CD4-positive, alpha-beta T cell treated with Interleukin-1 beta for 1 hour (primary cell): ENCODE measurements at places on chromosomes 7 and 10.

GRCh38 chr10:3749600-3749999 is 35.4 kb downstream of the KLF6 start:
- DNase-seq = peak; percentile 33

- no peak for DNase-seq
These were observed 176.2 kb downstream of the WDR11 start for GRCh38 chr10:121027371-121027770.

DNA sequence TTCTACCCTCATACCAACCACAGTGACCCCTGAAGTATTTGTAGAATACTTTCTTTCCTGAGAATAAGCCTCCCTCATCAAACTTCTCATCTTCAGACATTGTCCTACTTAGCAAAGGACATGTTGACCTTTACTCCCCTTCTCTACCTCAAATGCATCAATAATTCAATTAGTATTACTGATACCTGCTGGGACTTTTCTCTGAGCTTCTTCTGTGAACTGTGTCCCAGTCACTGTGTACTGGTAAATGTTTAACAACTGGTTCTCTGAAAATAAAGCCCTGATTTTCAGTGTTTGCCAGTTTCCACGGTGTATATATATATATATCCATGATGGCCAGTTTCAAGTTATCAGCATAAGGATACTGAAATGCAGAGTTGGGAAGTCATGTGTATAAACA is 12.2 kb downstream of the PANK1 start:
- DNase-seq = no peak

DNA sequence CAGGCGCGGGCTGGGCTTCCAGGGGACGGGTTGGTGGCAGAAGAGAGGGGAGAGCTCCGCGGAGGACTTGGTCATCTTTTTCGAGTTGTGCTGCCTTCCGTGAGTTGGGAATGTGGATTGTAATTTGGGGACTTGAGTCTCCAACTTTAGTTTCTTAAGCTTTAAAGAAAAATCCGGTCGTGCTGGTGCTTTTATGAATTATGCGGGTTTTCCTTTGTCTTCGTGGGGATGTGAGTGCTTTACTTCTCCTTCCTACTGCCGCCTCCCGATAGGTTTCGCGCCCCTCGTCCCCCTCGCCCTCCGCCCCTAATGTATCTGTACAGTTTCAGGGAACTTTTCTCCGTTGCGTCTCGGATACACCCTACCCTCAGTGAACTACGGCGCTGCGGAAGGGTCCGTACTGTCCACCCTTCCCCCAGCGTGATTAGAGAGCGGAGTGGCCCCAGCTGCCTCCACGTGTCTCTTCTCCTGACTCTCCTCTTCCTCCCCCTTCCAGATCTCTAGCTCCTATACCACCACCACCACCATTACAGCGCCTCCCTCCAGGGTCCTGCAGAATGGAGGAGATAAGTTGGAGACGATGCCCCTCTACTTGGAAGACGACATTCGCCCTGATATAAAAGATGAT is 649 bp downstream of the SCD start:
- DNase-seq = no peak

GRCh38 chr7:32051128-32051527 is 19.1 kb downstream of the PDE1C start:
- no peak for DNase-seq

- no peak for DNase-seq
These were observed 185.2 kb downstream of the DKK1 start for GRCh38 chr10:52499281-52499680.

DNA sequence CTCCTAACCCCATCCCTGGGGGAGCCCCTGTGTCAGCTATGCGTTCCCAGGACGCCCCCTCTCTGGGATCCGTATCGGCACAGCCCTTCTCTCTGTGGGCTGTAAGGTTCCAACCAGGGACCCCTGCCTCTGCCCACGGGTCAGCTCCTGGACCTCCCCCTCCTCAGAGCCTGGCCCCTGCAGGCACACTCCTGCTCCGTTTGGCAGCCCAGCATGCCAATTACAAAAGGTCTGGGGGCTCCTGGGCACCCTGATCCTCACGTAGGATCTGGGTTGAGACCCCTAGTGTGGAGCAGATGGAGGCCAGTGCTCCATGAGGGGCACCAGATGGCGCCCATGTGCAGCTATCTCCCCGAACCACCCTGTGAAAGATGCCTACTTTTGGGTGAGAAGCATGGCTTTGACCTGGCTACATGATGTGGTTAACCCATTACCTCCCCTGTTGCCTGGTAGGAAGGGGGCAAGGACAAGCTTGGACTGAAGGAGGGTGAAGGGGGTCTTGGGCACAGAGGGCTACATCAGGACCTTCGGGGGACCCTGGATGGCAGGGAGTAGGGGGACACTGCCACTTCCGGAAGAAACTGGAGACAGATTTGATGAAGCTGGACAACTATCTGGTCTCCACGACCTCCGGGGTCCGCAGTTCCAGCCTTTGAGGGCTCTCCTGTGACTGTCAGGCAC is 9.0 kb downstream of the TACR2 start:
- DNase-seq = peak; percentile 33

DNA sequence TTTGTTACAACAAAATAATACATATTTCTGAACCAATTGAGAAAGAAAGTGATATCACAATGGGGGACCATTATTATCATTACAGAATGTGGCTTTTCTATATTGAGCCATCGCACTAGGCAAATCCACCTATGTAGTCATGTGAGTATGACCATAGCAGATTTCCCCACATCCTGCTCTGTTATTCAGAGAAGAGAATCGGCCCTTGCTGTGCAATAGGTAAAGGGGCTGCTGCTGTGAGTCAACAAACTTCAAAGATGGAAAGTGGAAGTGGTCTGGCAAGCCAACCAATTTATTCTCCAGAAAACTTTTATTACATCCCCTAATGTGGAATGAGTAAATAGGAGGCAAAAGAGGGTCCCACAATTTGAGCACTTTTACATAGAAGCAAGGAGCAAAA is 573.4 kb downstream of the ETV1 start:
- no peak for DNase-seq

DNA sequence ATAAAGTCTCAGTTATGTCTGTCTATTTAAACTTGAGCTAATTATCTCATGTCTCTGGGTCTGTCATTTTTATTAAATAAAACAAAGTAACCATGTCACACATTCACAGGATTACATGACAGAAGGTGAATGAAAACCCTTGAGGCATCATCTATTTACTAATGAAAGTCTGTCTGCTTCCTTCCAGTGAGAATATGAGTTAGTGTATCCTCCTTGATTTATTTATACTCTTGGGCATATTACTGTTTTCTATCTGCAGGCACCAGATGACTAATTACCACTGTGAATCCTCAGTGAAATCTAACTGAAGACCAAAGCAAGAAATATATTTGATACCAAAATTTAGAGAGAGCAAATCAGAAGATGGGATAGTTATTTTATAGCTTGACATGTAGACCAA is 163.7 kb downstream of the CDC14C start:
- DNase-seq = no peak

GRCh38 chr7:121798896-121799295 is 74.1 kb upstream of the PTPRZ1 start:
- DNase-seq = no peak

- no peak for DNase-seq
These were observed 81.7 kb upstream of the TMEM72 start for GRCh38 chr10:44829426-44829825.

DNA sequence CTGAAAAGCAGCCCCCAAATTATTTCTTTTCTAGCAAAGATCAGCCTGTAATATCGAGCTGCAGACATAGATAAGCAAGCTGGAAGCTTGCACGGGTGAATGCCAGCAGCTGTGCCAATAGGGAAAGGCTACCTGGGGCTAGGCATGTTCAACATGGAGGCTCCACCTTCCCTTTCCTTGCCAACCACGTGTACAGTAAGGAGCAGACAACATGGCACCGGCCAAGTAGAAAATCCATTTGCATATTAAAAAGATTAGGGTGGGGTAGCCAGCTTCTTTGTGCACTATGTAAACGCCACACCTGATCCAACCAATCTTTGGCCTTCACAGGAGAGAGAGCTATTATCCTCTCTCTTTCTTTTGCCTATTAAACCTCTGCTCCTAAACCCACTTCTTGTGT is 56.7 kb upstream of the SEPHS1 start:
- no peak for DNase-seq

DNA sequence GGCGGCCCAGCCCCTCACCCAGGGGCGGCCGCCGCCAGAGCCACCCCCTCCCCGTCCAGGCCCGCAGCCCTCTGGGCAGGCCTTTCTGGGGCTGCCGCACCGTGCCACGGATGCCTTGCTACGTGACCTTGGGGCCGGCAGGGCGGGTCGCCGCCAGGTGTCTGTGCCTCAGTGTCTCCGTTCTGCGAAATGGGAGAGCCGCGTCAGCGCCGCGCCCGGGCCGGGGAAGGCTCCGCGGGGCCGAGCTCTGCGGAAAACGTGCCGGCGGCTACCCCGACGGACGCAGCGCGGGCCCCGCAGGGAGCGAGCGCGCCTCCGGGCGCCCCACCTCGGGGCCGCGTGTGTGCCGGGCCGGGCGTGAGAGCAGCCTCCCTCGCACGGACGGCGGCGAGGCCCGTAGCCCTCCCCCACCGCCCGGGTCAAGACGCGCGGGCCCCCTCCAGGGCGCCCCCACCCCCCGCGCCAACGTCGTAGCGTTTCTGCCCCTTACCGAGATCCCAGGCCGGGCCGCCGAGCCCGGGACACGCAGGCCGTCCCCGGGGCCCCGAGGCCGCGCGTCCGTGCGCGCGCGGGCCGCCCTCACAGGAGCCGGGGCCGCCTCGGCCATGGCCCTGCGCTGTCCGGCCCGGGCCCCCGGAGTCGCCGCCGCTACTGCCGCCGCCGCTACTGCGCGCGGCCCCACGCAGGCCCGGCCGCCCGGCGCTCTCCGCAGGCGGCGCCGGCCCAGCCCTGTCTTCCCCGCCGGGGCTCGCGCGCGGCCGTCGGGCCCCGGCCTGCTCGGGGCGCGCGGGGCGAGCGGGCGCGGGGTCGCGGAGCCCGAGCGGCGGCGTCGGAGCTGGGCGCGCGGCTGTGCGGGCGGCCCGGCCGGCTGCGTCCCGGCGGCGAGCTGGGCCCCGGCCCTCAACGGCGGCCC is 1.1 kb downstream of the ZNF777 start:
- no peak for DNase-seq

GRCh38 chr7:92874567-92874966 is 38.2 kb upstream of the CDK6 start:
- no peak for DNase-seq

- DNase-seq = no peak
These were observed 5.8 kb downstream of the MCU start for GRCh38 chr10:72697716-72698115.

GRCh38 chr7:16586081-16586874 is 59.3 kb downstream of the ANKMY2 start:
- DNase-seq = no peak

- DNase-seq = no peak
These were observed 96.8 kb downstream of the TCERG1L start for GRCh38 chr10:131214521-131215244.

- no peak for DNase-seq
These were observed 74.8 kb upstream of the PALS2 start for GRCh38 chr7:24498439-24498838.

GRCh38 chr7:378551-379455 is 88.8 kb downstream of the FOXL3 start:
- DNase-seq = no peak

GRCh38 chr7:106104721-106105260 is 7.3 kb downstream of the SYPL1 start:
- no peak for DNase-seq

GRCh38 chr10:3881622-3882021 is 96.6 kb upstream of the KLF6 start:
- DNase-seq = no peak

DNA sequence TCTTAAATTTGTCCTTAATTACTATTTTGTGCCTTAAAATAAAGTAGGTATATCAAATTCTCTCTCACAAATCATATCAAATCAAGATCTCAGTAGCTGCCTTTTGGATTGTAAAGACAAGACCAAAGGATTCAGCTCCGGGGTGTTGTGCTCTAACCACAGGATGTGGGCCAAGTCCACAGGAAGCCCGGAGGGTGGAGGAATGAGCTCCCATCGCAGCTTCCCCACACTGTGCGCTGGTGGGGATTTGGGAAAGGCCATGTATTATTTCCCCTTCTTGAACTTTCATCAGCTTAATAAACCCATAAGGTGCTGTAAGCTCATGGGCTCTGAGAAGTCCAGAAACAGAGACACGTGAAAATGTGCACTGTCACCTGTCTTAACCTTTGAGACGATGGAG is 241.6 kb upstream of the TCERG1L start:
- DNase-seq = no peak

DNA sequence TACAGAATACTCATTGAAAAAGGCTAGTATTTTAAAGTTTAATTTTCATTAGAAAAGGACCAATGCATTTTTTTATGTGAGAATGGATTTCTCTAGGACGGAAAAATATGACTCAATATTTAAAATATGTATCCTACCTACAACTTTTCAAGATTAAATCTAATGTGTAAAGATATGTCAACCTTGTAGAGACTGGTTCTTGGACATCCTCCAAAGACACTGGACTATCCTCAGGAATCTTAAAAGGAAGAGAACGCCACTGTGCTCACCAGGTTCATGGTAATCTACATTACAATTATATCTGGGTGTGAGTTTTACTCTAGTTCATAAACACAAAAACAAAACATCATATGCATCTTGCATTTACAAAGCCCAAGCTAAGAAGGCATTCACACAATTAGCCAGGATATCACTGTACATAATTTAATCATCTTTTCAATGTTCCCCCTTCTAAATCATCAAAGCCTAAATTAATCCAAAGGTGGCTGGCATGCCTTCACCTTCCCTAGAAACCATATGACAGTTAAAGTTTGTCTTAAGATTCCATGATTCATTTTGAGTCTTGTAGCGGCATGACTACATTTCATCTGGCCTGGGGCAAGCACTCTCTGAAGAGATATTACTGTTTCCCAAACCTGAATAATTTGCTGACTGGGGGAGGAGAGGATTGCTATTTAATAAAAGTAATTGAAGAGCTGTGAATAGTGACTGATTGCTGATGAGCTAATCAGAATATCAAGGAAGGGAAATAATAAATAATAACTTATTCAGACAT is 12.0 kb downstream of the SGCE start:
- DNase-seq = no peak

DNA sequence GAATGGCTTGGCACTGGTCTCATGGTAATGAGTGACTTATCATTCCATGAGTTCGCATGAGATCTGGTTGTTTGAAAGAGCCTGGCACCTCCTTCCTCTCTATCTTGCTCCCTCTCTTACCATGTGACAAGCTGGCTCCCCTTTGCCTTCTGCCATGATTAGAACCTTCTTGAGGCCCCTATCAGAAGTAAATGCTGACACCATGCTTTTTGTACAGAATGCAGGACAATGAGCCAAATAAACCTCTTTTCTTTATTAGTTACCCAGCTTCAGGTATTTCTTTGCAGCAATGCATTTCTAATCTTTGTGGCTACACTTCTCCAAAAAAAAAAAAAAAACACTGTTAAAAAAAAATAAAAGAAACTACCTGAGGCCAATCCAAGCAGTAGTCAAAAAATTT is 17.1 kb upstream of the SLC13A1 start:
- no peak for DNase-seq
